Right forelimb (tissue), 1 donor: ENCODE measurements at places on chromosomes 5 and 9.

DNA sequence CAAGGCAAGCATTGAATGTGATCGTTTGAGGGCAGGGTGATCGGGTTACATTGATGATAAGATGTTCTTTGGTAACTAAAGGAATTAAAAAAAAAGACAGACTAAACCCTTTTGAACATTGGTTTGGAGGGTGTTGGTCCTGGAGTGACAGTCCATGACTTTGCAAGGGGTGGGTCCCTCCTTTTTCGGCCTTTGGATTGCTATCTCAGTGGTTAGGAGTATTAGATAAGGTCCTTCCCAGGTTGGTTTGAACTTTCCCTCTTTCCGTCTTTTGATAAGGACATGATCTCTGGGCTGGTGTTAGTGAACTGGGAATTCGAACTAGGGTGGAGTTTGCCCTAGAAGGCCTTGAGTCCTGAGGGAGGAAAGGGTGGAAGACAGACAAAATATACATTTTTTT is 5.4 kb upstream of the ABO start:
- no peak for DNase-seq

GRCh38 chr5:7667216-7667767 is 183.6 kb downstream of the CFAP90 start:
- DNase-seq = no peak

DNA sequence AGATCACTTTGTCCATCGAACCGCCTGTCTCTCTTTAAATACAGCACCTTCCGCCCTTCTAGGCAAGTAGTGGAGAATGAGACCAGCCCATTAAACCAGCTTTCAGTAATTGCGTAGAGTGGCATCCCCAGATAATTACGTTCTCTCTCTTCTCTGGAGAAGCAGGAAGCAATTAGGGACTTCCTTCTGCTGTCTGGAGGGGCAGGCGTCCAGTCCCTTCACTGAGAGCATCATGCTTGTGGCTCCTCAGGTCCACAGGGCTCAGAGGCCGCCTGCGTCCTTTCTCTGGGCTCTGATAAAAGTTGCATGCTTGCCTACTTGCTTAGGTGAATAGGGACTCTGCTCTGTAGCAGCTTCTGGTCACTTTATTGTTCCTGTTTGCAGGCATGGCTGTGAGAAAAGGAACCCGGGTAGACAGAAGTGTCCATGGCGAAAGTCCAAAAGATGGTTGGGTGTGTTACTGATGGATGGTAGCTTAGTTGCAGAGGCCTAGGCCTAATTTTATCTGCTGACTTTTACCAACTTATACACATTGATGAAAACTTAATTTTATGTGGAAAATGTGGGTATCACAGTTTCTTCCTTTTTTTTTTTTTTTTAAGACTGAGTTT is 299.1 kb upstream of the PANK3 start:
- no peak for DNase-seq

DNA sequence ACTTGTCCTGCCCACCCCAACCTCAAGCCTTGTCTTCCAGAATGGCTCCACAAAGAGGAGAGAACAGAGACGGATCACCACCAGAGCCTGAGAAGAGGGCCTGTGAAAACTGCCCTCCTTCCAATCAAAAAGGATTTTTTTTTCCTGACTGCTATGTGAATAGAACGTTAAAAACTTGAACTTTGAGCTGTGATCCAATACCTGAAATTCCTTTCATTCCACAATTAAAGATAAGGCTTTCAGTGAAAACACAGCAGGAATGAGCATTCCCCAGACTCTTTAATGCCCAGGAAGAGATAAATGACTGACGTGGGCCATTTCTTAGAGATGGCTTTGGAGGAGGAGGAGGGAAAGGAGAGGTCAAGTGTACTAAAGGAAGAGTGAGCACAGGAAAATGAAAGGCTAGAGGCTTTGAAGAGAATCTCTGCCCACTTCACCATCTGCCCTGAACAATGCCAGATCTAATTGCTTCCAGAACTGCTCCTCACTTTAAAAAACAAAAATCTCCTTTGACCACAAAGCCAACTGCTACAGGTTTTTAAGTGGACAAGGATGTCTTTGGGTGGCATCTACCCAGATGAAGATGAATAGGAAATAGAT is 177.9 kb upstream of the MAP3K1 start:
- no peak for DNase-seq

DNA sequence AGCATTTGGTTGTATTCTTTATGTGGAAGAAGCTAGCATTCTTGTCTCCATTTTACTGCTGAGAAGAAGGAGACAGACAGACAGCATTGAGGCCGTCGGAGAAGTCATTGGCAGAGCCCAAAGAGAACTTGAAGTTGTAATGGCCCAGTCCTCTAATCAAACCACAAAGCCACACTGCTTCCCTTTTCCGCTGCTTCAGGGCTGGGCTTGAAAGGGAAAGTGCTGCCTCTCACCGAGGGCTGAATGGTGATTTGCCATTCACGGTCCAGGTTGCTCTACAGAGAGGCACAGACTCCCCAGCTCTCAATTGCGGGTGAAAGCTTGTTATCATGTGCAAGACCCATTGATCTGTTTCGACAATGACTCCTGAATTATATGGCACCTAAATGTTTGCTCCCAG is 25.6 kb upstream of the POU4F3 start:
- no peak for DNase-seq

GRCh38 chr5:132662925-132663770 is 5.2 kb downstream of the IL13 start:
- DNase-seq = no peak

DNA sequence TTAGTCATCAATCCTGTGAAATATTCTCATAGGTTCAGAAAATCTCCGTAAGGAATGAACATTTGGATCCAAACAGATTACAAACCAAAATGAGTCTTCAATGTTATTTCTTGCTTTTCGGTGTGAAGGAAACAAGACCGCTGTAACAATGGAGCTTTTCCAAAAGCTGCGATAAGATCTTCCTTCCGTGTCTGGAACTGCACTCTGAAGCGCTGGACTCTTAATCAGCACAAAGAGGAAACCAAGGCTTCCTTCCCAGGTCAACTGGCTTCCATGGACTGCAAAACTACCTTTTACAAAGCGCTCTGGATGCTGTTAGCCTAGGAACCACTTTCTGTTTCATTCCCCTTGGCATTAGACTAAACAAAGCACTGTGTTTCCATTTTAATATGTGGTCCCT is 137.9 kb upstream of the BASP1 start:
- DNase-seq = no peak

- no peak for DNase-seq
Observed at GRCh38 chr9:78574354-78575045, 277.6 kb downstream of the PSAT1 start.

- no peak for DNase-seq
Observed at GRCh38 chr5:78827725-78828124, 157.4 kb downstream of the ARSB start.

- no peak for DNase-seq
Observed at GRCh38 chr9:33458444-33458843, 11.1 kb upstream of the AQP3 start.

GRCh38 chr9:105053209-105053652 is 125.3 kb upstream of the ABCA1 start:
- DNase-seq = no peak

DNA sequence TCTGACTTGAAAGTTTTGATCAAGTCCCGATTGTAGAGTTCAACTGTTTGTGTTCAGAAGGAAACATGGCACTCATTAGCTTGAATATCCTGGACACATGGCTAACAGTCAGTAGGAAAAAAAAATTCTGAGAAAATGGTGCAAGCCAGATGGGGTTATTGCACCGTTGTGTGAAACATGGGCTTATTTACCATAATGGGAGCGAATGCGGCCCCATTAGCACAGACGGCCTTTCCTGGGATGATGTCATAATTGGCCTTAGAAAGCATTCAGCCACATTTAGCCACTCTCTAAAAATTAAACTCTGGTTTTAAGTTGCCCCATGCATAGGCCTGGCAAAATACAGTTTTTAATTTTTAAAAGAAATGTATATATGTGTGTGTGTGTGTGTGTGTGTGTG is 112.1 kb downstream of the IRX2 start:
- DNase-seq = no peak

DNA sequence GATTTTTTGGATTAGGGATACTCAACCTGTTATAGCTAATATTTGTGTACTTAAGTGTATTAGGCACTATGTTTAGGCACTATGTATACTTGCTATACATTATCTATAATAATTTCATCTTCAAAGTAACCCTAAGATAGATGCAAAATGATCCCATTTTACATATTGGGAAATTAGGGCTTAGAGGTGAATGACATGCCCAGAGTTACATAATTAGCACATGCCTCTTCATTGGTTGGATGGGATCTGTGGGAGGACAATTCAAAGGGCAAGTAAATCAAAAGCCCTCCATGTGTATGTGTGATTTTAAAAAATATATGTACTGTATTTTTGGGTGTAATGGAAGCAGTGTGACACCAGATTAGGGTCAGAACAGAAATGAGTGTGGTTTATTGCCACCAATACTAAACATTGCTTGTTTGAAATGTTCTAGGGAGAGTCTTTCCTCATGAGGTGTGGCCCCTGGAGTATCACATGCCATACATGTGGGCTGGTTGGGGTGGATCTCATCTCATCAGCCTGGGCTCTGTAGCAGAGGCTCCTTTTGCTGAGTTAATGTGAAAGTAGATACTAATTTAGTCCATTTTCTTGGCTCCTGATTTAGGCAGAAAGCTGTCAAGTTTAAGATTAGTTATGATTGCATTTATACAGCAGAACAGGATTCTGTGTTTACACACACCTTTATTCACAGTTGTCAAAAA is 5.5 kb downstream of the C9orf85 start:
- DNase-seq = no peak

DNA sequence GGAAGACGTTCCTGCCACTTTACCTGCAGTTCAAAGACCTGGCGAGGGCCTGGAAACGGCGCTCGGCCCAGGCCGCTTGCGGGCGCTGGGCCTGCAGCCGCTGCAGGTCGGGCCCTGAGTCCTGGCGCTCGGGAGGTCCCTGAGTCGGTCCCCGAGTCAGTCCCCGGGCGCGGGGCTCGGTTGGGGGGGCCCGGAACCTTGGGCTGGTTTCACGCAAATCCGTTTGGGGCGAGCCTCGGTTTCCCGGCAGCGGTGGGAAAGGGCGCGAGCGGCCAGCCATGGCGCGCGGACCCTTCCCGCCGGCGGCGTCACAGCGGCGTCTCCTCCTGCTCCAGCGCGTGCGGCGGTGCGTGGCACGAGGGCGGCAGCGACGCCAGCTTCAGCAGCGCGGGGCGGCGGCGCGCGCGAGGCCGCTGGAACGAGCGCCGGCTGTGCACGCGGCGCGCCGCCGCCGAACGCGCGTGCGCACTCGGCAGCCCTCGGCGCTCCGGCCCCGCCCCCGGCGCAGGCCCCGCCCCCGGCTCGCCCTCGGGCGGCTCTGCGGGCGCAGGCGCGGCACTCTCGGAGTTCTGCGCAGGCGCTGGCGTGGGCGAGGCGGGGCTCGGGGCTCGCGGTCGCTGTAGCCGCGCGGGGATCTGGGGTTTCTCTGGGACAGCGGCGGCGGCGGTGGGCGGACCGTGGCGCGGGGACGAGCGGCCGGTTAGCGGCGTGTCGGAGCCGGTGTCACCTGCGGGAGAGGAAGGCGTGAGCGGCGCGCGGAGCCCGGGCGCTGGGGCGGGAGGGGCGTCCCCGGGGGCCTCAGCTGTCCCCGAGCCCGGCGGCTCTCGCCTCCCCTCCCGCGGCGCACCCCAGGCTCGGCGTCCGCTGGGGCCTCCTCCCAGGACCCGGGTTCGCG is 29.9 kb downstream of the EXOC3 start:
- DNase-seq = peak; percentile 93

GRCh38 chr9:34233672-34234071 is 54.8 kb downstream of the UBAP1 start:
- no peak for DNase-seq

- peak; percentile 82 for DNase-seq
Observed at GRCh38 chr9:16309469-16310271, 560.8 kb downstream of the BNC2 start.

DNA sequence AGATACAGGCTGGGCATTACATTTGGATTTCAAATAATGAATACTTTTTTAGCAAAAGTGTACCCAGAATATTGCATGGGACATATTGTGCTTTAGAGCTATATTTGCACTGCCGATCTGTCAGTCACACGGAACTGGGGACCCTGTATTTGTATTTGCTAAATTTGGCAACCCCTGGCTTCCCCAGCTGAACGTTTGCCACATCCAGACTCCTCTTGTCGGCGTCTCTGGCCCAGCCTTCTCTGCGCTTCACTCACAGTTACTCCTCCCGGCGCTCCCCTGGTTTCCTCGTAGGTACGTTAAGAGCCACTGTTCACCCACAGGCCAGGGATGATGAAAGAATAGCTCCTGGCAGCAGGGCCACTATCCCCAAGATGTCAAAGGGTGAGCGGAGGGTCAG is 58.7 kb downstream of the NSUN2 start:
- no peak for DNase-seq

- no peak for DNase-seq
Observed at GRCh38 chr5:151101746-151102145, 20.9 kb upstream of the TNIP1 start.

- no peak for DNase-seq
Observed at GRCh38 chr5:170861667-170861916, 226 bp upstream of the RANBP17 start.

DNA sequence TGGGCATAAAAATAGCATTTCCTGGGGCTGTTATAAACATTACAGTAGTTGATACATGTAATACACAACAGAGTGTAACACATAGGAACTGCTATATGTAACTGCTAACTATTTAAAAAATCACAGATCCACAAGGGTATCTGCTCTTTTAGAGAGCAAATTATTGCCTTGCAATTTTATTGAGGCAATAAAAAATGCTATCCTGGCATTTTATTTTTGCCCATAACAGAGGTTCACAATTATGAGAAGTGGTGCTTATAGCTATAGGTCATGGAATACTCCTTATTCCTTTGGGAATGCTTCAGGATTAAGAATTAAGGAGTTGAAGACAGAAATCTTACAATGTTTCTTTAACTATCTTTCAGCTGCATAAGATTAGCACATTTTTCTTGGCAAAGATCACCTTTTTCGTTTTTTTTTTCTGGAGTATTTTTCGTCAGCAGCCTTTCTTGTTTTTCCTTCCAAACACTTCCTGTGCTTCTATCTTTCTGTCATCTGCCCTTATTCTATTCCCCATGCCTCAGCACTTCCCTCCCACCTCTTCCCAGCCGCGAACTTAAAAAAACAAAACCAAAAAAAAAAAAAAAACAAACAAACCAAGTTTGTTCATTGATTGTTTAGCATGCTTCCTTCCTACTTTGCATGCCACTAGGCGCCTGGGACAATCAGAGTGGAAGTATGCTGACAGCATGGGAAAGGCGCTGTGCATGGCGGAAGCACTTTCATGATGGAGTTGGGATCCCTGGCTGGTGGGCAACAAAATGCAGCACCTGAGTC is 264.2 kb downstream of the MAST4 start:
- no peak for DNase-seq

- DNase-seq = no peak
Observed at GRCh38 chr5:98349990-98350365, 423.5 kb upstream of the RGMB start.

GRCh38 chr9:20570756-20571155 is 51.5 kb downstream of the MLLT3 start:
- DNase-seq = no peak

DNA sequence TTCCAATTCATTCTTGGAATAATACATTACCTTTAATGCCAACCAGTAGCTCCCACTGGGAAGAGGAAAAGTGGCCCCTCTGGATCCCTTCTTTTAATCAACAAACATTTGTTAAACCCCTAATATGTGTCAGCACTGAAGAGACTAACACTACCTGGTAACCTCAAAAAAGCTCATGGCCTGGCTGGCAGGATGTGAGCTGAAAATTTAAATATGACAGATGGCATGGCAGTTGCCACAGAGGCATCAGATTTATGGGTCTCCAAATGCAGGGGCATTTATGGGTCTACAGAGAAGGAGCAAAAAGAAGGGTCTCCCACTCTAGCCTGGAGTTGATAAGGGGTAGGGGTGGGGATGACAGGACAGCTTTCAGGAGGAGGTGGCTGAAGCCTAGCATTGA is 12.5 kb downstream of the DNAH5 start:
- DNase-seq = no peak
